D721Med (cell line): ENCODE measurements at places on chromosomes 16 and 17.

- DNase-seq = no peak
Observed at GRCh38 chr17:39920218-39921210, 2.1 kb upstream of the GSDMB start.

GRCh38 chr17:27660436-27660835 is 29.4 kb downstream of the LGALS9 start:
- DNase-seq = no peak

DNA sequence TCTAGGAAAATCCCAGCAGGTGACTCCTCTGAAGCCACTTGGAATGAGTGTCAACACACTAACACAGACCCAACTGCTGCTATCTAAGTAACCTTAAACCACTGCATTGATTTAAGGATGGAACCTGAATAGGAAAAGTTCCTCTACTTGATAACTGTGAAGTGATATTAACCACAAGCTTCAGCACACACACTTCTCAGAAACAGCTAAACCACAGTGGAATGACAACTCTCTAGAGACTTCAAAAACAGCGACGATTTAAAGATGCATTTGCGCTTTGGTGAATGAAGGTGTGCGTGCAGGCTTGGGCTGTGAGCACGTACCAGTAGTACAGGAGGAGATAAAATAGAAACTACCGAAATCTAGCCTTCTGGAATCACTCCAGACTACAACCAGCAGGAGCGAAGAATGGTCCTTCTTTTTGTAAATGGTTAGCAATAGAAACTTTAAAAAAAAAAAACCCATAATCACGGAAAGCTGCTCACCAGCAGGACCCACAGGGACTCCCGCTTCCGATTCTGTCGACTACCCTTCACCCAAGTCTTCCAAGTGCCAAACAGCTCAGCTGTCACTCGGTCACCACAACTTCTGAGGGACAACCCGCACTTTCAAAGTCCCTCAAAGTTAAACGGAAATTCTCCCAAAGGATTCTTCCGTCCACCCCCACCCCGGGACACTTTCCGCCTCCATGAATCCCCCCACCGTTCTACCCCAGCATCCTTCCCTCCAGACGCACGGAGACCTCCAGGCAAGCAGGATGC is 137.7 kb upstream of the CORO6 start:
- DNase-seq = no peak

DNA sequence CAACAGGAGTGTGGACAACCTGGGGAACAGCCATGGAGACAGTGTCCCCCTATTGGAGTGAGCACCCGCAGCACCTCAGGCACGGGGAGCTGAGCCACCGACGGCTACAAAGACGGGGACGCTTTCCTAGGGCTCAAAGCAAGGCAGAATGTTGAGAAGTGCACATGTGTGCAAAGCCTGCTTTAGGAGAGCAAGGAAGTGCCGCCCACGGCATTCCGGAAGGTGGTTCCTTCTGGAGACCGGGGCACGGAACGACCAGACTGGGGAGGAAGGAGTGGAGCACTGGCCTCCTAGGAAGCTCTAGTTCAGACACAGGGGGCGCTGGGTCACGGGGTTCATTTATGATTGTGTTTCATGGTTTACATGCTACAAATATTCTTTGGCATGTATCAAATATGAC is 52.2 kb downstream of the TBC1D16 start:
- DNase-seq = no peak

GRCh38 chr17:31538080-31538762 is 146.7 kb downstream of the RAB11FIP4 start:
- DNase-seq = no peak

GRCh38 chr17:38628441-38628840 is 22.7 kb upstream of the SRCIN1 start:
- DNase-seq = no peak

- no peak for DNase-seq
Observed at GRCh38 chr16:54932737-54933254, 2.1 kb downstream of the IRX5 start.

DNA sequence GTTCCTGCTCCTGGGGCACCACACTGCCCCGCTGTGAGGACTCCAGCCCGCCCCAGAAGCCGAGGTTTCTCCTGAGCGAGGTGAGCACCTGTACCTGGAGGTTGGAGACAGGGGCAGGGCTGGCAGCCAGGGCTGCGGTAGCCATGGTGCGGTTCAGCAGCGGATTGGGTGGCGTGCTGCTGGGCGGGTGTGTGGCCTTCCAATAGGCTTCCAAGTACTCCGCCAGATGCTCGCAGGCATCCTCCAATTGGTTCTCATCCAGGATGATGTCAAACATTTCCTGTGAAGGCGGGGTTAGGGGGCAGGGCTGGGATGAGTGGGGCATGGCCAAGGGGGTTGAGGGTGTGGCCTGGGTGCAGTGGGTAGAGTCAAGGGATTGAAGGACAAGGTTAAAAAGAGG is 11.3 kb upstream of the ARL5C start:
- DNase-seq = no peak

DNA sequence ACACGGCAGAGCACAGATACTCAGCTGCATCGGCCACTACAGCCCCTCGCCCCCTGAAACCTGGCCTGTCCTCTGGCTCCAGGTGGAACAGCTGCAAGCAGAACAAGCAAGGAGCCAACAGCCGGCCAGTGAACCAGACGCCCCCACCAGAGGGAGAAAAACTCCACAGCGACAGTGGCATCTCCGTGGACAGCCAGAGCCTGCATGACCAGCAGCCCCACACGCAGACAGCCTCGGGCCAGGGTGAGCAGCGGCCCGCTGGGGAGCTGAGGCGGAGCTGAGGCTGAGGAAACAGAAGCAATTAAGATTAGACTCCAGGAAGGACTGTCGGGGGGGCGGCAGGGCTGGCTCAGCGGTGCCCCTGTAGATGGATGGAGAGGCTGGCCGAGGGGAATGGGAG is 16.7 kb downstream of the NGFR start:
- DNase-seq = no peak

DNA sequence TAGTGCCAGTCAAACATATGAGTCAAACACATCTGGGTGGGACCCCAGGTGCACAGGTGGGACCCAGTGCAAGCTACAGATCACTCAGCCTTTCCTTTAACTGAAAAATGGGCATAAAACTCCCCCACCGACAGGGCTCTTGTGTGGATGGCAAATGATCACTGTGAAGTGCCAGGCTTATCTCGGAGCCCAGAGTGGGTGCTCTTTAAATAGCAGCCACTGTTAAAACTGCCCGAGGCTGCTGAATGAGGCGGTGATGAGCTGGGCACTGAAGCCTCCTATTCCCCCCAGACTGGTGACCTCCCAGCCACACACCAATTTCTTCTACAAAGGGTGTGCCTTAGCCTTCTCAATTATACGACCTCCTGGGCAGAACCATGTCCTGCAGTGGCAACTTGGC is 433.8 kb downstream of the SLC39A11 start:
- no peak for DNase-seq

GRCh38 chr16:4415538-4416199 is 727 bp downstream of the CORO7 start:
- no peak for DNase-seq

- peak; percentile 75 for DNase-seq
Observed at GRCh38 chr17:82414548-82415281, 3.4 kb upstream of the HEXD start.

DNA sequence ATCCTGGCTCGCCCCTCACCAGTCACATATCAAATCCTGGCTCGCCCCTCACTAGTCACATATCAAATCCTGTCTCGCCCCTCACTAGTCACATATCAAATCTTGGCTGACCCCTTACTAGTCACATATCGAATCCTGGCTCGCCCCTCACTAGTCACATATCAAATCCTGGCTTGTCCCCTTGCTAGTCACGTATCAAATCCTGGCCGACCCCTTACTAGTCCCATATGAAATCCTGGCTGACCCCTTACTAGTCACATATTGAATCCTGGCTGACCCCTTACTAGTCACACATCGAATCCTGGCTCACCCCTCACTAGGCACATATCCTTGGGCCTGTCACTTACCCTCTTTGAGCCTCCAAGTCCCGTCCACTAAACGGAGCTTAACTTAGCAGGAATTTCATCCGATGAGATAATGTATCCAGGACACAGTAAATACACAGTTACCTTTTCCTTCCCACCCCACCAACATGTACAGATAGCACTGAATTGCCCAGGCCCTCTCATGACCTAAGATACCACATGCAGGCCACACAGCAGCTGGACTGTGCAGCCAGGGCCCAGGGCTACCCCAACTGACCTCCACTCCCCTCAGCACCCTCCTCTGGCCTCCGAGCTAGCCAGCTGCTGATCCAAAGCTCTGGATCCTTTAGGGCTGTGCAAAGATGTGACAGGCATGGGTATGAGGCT is 157.8 kb upstream of the RPH3AL start:
- DNase-seq = no peak
